ENCODE measurements at places on chromosomes 13 and 19.

DNA sequence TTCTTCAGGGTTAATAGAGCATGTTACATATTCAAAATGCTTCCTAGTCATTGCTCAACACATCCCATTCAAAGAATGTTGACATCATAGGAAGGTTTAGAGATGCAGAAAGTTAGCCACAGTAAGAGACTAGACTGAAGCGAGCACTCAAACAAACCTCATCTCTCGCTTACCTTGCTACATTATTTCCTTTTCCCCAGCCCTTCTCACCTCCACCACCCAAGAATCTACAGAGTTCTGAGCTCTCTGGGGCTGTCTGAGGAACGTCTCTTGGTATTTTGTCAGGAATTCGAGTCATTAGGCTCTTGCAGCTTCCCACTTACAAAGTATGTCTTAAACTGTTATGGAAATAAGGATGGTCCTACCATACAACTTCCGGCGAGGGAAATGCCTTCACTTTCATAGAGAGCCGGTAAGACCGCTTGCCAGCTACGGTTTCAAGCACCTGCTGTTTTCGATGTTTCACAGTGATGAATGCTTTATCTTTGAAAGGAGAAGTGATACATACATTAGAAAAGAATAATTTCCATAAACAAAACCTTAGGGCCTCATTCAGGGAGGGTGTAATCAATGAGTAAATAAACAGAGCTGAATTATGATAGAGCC, 65.1 kb downstream of the FLT1 start:
- DNase-seq, result no peak

DNA sequence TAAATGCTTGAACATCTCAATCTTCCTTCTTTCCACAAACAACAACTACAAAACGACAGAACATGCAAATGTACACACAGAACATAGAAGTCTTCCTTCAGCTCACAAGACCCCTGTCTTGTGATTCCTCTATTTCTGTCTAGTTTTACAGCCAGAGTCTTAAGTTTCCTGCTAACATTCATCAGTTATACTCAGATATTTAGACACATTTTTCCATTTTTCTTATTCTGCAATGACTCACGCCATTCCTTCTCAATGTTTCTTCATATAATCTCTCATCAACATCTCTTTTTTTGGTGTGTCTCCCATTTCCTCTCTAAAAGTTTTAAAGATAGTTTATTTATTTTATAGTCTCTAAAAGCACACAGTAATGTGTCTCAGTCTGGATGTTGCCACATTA, 1872.9 kb upstream of the PCDH20 start:
- no peak for DNase-seq

DNA sequence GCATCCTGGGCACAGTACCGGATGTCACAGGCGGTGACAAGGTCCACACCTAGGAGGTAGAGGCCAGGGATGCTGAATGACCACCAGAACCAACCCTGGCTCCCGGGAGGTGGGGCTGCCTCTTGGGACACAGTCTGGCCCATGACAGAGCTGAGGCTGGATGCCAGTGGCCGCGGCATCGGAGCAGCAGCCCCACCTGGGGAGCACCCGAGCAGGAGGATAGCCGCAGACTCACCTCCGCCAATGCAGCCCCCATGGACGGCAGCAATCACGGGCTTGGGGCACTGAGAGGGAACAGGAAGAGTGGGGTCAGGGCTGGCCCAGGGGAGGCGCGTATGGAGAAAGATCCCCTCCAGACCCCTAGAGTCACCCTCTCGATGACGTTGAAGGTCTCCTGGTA, 4.3 kb upstream of the LGALS4 start:
- DNase-seq, result no peak

- DNase-seq, result no peak
Measured at GRCh38 chr19:40223135-40223822, 3.2 kb downstream of the CCNP start.

GRCh38 chr19:21328406-21328805, 804 bp downstream of the ZNF708 start:
- DNase-seq, result no peak

GRCh38 chr19:46802152-46802551, 13.8 kb upstream of the SLC1A5 start:
- DNase-seq, result no peak

DNA sequence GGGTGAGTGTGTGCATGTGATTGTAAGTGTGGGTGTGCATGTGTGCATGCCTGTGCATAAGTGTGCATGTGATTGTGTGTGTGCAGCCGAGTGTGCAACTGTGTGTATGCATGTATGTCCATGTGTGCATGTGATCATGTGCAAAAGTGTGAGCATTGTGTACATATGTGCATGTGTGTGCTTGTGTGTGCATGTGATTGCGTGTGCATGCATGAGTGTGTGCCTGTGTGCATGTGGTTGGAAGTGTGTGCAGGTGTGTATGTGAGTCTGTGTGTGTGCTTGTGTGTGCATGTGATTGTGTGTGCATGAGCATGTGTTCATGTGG, 3.5 kb downstream of the PODNL1 start:
- DNase-seq, result no peak

- DNase-seq, result no peak
Measured at GRCh38 chr19:16594681-16595091, 22.5 kb upstream of the SLC35E1 start.

DNA sequence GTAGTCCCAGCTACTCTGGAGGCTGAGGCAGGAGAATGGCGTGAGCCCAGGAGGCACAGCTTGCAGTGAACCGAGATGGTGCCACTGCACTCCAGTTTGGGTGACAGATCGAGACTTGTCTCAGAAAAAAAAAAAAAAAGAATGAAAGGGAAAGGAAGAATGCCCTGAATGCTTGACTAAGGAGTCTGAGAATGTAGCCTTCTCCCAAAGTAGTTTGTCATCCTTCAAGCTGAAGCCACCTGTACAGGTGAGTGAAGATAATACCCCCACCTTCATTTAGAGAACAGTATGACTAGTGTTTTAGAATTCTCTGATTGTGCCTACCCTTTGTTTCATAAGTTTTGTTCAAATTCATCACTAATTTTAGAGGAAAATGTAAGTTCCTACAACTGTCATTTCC, 5.9 kb downstream of the RCBTB1 start:
- DNase-seq, result no peak

GRCh38 chr19:10364644-10365043, 15.7 kb downstream of the TYK2 start:
- DNase-seq, result no peak

GRCh38 chr19:31421856-31422255, 72.6 kb upstream of the TSHZ3 start:
- DNase-seq, result no peak

DNA sequence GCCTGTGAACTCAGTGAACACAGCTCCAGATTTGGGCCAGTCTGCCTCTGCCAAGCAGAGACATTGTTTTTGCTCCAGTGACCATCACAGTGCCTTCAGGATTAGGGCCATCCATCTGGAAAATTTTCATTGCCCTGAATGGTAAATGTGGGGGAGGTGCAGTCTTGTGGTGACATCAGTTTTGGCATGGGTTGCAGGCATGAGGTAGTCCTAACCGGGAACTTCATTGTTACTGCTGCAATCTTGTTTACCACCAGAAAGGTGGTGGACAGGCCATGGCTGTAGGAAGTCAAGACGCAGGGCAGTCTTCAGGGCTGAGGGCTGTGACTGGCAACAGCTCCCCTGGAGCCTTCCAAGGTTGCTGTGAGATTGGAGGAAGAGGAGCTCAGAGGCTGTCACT, 55.2 kb downstream of the SPATA13 start:
- no peak for DNase-seq

- DNase-seq, result no peak
Measured at GRCh38 chr13:32734511-32734910, 148.3 kb downstream of the PDS5B start.

- no peak for DNase-seq
Measured at GRCh38 chr13:28552288-28552687, 57.4 kb upstream of the FLT1 start.

- no peak for DNase-seq
Measured at GRCh38 chr13:59679254-59679653, 484.5 kb downstream of the DIAPH3 start.

DNA sequence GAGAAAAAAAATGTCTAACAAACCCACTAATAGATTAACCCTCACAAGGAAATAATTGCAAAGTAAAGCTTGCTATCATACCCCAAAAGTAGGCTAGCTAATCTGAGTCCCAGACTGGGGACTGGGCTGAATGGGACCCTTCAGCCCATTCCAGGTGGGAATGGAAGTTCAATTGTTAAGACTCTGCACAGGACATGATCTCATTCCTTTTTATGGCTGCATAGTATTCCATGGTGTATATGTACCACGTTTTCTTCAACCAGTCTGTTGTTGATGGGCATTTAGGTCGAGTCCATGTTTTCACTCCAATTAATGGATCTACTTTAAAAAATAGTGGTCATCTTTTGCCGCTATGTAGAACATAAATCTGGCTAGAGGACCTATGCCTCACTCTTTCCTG, 17.9 kb downstream of the OR7A5 start:
- DNase-seq, result no peak

DNA sequence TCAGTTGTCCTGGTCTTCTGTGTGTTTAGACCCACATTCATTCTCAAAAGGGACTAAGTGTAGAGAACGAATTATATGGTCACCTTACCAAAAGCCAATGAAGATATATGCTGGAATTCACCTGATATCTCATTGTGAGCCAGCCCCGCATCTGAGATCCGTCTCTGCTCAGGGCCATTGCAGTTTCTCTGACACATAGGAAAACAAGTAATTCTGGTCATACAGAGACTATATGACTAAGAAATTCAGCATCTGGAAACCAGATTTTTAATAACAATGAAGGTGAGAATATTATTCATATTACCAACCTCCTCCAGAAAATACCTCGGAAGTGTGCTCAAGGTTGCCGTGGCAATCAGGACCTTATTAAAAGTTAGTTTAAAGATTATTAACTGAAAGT, 278.6 kb upstream of the EDNRB start:
- DNase-seq, result no peak

Data from T1000 (cell line).